ENCODE measurements at places on chromosomes 11 and 22. TPM values are rescaled to one million over a fixed set of nuclear protein-coding genes. Genes with fewer than 3 reads are reported as not detected.

Gene LAYN
- polyA plus RNA-seq: 7.7 TPM

Gene SCGB1A1
- not detected for polyA plus RNA-seq

Gene RAB38
- polyA plus RNA-seq: 27.1 TPM

Gene APLNR
- polyA plus RNA-seq: 85.4 TPM

Gene PARVG
- polyA plus RNA-seq: 1.8 TPM

Gene YIF1A
- polyA plus RNA-seq: 57.7 TPM

Gene MRGPRF
- 28.1 TPM for polyA plus RNA-seq

Measured in left renal pelvis (tissue), 4 donors.